Adrenal gland (tissue), 19 donors: ENCODE measurements at places on chromosomes 6 and 20. TPM values are rescaled to one million over a fixed set of nuclear protein-coding genes. Genes with fewer than 3 reads are reported as not detected.

GRCh38 chr6:141594874-141595273, 537.9 kb upstream of the GJE1 start:
- no peak overlapping the region for H3K4me3 ChIP-seq
- H3K27me3 ChIP-seq, result no peaks in the 10 kb centered on the region
- no peaks in the 10 kb centered on the region for H3K36me3 ChIP-seq
- DNase-seq, result no peak
- H3K4me1 ChIP-seq, result no peaks in the 10 kb centered on the region
- H3K27ac ChIP-seq, result no peak overlapping the region

GRCh38 chr6:129750360-129750759, 40.4 kb upstream of the ARHGAP18 start:
- no peak overlapping the region for H3K4me3 ChIP-seq
- no peak overlapping the region for H3K27ac ChIP-seq
- H3K4me1 ChIP-seq, result peaks cover 16% of the 10 kb centered on the region
- H3K27me3 ChIP-seq, result no peaks in the 10 kb centered on the region
- DNase-seq, result no peak

DNA sequence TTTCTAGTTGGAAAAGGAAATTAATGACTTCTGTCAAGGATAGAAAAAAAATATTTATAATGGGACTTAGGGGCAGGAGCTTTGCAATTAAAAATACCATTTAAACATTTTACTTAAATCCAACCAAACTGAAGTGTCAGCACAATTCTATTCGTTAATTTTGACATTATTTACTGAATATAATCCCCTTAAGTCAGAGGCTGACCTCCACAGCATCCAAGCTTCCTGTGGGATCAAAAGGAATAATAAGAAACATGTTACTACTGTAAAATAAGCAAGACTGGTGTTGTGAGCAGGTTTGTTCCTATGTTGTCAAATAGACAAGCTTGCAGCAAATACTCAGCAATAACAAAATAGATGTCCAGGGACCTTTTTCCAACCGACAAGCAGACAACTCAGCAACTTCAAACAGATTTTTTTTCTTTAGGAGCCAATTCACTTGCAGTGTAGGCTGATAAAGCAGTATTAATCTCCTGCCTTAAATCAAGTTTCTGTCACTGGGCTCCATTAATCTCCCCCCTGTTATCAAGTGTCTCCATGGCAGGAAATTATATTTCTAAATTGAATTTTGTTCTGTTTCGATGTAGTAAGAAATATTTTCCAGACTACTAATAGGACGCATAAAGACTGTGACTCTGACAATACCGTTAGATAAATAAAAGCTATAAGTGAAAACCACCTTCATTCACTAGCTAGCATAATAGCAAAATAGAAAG, 157.4 kb downstream of the HACE1 start:
- DNase-seq, result no peak
- H3K4me3 ChIP-seq, result no peak overlapping the region
- no peaks in the 10 kb centered on the region for H3K4me1 ChIP-seq
- H3K36me3 ChIP-seq, result no peaks in the 10 kb centered on the region

GRCh38 chr20:25285856-25286798, 38.2 kb downstream of the PYGB start:
- no peaks in the 10 kb centered on the region for H3K4me1 ChIP-seq
- H3K36me3 ChIP-seq, result peaks cover 90% of the 10 kb centered on the region
- no peak overlapping the region for H3K27ac ChIP-seq

GRCh38 chr6:130796313-130796905, 30.8 kb upstream of the SMLR1 start:
- H3K36me3 ChIP-seq, result no peaks in the 10 kb centered on the region
- H3K4me1 ChIP-seq, result no peaks in the 10 kb centered on the region
- peak; percentile 31 for DNase-seq
- no peak overlapping the region for H3K27ac ChIP-seq
- no peak overlapping the region for H3K4me3 ChIP-seq

- H3K27me3 ChIP-seq, result no peaks in the 10 kb centered on the region
- H3K4me3 ChIP-seq, result peak within 1 kb of the TSS; percentile 62
- DNase-seq, result no peak
These were observed at the start of gene NFYA for GRCh38 chr6:41072836-41073202. TSS of gene NFYA (plus strand) at chr6:41072974. CDS start at chr6:41079090, 6,116 bp downstream.

DNA sequence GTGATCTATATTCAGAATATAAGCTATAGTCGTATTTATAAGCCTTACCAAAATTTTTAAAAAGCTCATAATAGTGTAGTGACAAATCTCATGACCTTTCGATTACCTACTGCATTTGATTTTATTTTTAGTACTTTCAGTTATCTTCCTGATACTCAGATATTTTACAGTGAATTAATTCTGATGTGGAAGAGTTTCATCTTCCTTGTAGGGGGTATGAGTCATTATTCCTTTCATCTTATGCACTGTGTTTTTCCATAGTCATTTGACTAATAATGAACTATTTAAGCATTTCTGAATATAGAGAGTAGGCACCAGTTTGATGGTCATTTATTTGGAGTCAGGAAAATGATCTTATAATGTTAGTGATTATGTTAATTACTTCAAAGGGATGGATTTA, 36.4 kb downstream of the HDGFL1 start:
- no peaks in the 10 kb centered on the region for H3K4me1 ChIP-seq
- no peak overlapping the region for H3K4me3 ChIP-seq
- DNase-seq, result no peak
- no peaks in the 10 kb centered on the region for H3K27me3 ChIP-seq
- no peaks in the 10 kb centered on the region for H3K36me3 ChIP-seq
- no peak overlapping the region for H3K27ac ChIP-seq

- no peaks in the 10 kb centered on the region for H3K4me1 ChIP-seq
- no peak for DNase-seq
- no peak overlapping the region for H3K27ac ChIP-seq
- no peaks in the 10 kb centered on the region for H3K36me3 ChIP-seq
These were observed 120.8 kb upstream of the CDYL start for GRCh38 chr6:4655196-4656025.

DNA sequence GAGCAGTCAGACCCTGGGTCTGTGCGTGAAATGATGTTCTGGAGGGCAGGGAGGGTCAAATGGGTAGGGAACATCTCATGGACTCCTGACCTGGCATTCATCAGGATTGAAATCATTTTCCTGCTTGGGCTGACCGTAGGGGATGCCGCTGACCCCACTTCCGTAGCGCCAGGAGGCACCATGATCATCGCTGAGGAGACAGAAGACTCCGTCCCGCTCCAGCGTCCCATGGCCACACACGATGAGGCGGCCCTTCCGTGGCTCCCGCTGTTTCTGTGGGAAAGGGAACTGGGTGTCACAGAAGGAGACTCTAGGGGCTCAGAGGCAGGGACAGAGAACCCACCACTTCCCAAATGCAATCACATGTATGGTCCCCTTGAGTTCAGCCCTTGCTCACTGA, 2.3 kb downstream of the NEU1 start:
- peaks cover 21% of the 10 kb centered on the region for H3K4me1 ChIP-seq
- H3K27me3 ChIP-seq, result no peaks in the 10 kb centered on the region
- H3K27ac ChIP-seq, result no peak overlapping the region
- no peak overlapping the region for H3K4me3 ChIP-seq

GRCh38 chr6:79469376-79470246, 67.6 kb downstream of the LCA5 start:
- no peak for DNase-seq
- no peaks in the 10 kb centered on the region for H3K36me3 ChIP-seq
- H3K4me1 ChIP-seq, result no peaks in the 10 kb centered on the region
- H3K27me3 ChIP-seq, result no peaks in the 10 kb centered on the region

DNA sequence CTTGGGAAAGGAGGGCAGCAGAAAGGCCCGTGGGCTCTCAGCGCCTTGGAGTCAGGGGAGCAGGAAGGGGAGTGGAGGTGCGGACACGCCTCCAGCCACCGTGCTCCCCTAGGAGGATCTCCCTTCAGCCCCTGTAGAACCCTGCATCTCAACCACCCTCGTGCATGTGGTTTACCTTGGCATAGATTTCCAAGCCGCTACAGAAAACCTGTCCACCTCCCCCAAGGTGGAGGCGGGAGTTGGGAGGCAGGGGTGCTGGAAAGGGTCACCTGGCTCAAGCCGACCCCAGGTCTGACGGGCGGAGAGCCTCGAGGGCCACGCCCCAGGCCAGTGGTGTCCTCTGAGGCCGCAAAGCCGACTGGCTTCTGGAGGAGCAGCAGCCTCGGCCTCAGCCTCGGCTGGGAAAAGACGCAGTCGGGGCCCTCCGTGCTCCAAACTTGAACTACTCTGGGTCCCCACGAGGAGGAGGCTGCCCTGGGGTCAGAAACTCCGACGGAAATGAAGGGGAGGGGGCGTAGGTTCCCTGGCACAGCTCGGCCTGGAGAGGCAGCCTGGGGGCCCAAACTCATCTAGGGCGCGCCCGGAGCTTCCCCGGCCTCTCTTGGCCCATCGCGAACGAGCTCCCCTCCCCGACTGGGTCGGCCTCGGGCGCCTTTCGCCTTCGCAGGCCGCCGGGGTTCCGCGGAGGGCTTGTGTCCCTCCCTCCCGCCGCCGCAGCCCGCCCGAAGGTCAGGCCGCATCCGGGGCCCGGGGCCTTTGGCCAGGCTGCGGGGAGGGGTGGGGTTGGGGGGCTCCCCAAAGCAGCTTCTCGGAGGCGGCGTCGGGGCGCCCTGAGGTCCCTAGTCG, 6.3 kb upstream of the FOXF2 start:
- H3K27ac ChIP-seq, result no peak overlapping the region
- H3K4me3 ChIP-seq, result no peak overlapping the region
- no peaks in the 10 kb centered on the region for H3K36me3 ChIP-seq

- H3K36me3 ChIP-seq, result no peaks in the 10 kb centered on the region
- H3K27me3 ChIP-seq, result no peaks in the 10 kb centered on the region
- no peak overlapping the region for H3K27ac ChIP-seq
- no peaks in the 10 kb centered on the region for H3K4me1 ChIP-seq
- DNase-seq, result no peak
These were observed 24.0 kb downstream of the HBS1L start for GRCh38 chr6:135030532-135031178.

DNA sequence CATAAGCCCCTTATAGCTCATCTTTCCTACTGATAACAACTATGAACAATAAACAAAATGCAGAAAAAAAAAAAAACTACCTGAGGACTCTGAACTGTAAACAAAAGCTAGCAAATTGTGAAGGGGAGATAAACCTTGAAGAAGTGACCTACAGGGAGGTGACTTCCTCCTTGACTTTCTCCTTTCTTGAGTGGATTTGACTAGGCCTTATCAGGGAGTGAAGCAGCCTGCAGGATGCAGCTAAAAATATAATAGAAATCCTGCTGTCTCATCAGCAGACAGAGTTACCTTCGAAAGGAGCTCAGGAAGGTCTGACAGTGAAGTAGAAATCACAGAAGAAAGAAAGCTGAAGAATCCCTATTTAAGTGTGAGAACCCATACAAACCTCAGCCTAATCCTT, 322.0 kb upstream of the HTR1E start:
- DNase-seq, result no peak
- H3K27me3 ChIP-seq, result no peaks in the 10 kb centered on the region
- no peaks in the 10 kb centered on the region for H3K36me3 ChIP-seq
- H3K4me1 ChIP-seq, result no peaks in the 10 kb centered on the region
- no peak overlapping the region for H3K27ac ChIP-seq
- H3K4me3 ChIP-seq, result no peak overlapping the region

- H3K27me3 ChIP-seq, result no peaks in the 10 kb centered on the region
- H3K36me3 ChIP-seq, result no peaks in the 10 kb centered on the region
- no peak for DNase-seq
- H3K27ac ChIP-seq, result no peak overlapping the region
These were observed 11.4 kb upstream of the DUSP22 start for GRCh38 chr6:280775-281468.

- no peaks in the 10 kb centered on the region for H3K36me3 ChIP-seq
- peaks cover 10% of the 10 kb centered on the region for H3K4me1 ChIP-seq
- peak within 1 kb of the TSS; percentile 41 for H3K4me3 ChIP-seq
- peak; percentile 17 for DNase-seq
- no peak within 1 kb of the TSS for H3K27ac ChIP-seq
These were observed at the start of gene COL21A1 for GRCh38 chr6:56246881-56247653. TSS of gene COL21A1 (minus strand) at chr6:56247580. CDS start at chr6:56182618, 64,962 bp downstream.

- no peak overlapping the region for H3K4me3 ChIP-seq
- no peaks in the 10 kb centered on the region for H3K27me3 ChIP-seq
- no peaks in the 10 kb centered on the region for H3K36me3 ChIP-seq
- no peak overlapping the region for H3K27ac ChIP-seq
These were observed 89.6 kb upstream of the HMGCLL1 start for GRCh38 chr6:55668591-55668990.

- H3K4me3 ChIP-seq, result no peak overlapping the region
- no peaks in the 10 kb centered on the region for H3K36me3 ChIP-seq
- H3K27me3 ChIP-seq, result no peaks in the 10 kb centered on the region
- H3K4me1 ChIP-seq, result no peaks in the 10 kb centered on the region
- no peak overlapping the region for H3K27ac ChIP-seq
These were observed 15.9 kb downstream of the BCAS1 start for GRCh38 chr20:54054516-54054915.

OPN5 gene
- not detected for total RNA-seq

MUC21 gene
- total RNA-seq, result not detected

DLK2 gene
- not detected for total RNA-seq

HDGFL1 gene
- total RNA-seq, result not detected
